ENCODE measurements at places on chromosomes 4 and X. TPM values are rescaled to one million over a fixed set of nuclear protein-coding genes. Genes with fewer than 3 reads are reported as not detected.

The F11 gene
- not detected for total RNA-seq

The MAGEH1 gene
- 19.7 TPM for total RNA-seq

The SYN1 gene
- 0.07 TPM for total RNA-seq

The TEC gene
- total RNA-seq, result 0.84 TPM

The ZNF275 gene
- total RNA-seq, result 4.4 TPM

The CT45A3 gene
- not detected for total RNA-seq

The GAGE12J gene
- total RNA-seq, result not detected

The ZXDA gene
- 4.9 TPM for total RNA-seq

The FNIP2 gene
- total RNA-seq, result 15.5 TPM

The TBCK gene
- 12.9 TPM for total RNA-seq

The ADH1A gene
- total RNA-seq, result not detected

The PRRG1 gene
- total RNA-seq, result 30.4 TPM

The AFAP1 gene
- total RNA-seq, result 62.0 TPM

The DMP1 gene
- not detected for total RNA-seq

The SLC25A5 gene
- 487 TPM for total RNA-seq

The CHRDL1 gene
- not detected for total RNA-seq

The MTTP gene
- total RNA-seq, result not detected

The IL3RA gene
- total RNA-seq, result 36.0 TPM

The SERPINA7 gene
- total RNA-seq, result not detected

The PTPN13 gene
- 0.27 TPM for total RNA-seq

The DMRTC1B gene
- total RNA-seq, result not detected

The MAGEC2 gene
- not detected for total RNA-seq

The IL2 gene
- total RNA-seq, result not detected

The LINC00632 gene
- 2.3 TPM for total RNA-seq

The SMR3B gene
- total RNA-seq, result not detected

The IDH3G gene
- 50.8 TPM for total RNA-seq

All from mammary microvascular endothelial cell (primary cell).